Cerebellar cortex (tissue), 1 donor: ENCODE measurements at places on chromosomes 13 and 19.
A peak's percentile ranks its signal among the peaks of the same experiment; 100 is the strongest.

- DNase-seq, result no peak
Measured at GRCh38 chr19:35743640-35744429, 1.4 kb downstream of the U2AF1L4 start.

DNA sequence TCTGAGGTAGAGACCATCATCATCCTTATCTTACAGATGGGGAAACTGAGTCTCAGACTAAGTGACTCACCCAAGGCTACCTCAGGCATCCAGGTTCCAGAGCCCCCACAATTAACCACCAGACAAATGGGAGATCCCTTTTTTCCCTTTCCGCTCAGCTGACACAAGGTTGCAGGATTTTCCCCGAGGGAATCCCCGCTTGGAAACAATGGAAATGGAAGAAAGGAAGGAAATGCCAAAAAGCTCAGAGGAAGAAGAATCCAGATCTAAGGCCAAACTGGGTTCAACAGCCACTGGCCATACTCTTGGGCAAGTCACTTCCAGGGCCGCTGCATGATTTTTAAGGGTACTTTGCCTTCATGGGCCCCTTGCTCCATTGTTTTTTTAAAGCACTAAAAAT is 1.6 kb downstream of the ZNF71 start:
- no peak for DNase-seq

GRCh38 chr19:45780448-45781213 is 1.7 kb downstream of the DMPK start:
- peak; percentile 35 for DNase-seq

DNA sequence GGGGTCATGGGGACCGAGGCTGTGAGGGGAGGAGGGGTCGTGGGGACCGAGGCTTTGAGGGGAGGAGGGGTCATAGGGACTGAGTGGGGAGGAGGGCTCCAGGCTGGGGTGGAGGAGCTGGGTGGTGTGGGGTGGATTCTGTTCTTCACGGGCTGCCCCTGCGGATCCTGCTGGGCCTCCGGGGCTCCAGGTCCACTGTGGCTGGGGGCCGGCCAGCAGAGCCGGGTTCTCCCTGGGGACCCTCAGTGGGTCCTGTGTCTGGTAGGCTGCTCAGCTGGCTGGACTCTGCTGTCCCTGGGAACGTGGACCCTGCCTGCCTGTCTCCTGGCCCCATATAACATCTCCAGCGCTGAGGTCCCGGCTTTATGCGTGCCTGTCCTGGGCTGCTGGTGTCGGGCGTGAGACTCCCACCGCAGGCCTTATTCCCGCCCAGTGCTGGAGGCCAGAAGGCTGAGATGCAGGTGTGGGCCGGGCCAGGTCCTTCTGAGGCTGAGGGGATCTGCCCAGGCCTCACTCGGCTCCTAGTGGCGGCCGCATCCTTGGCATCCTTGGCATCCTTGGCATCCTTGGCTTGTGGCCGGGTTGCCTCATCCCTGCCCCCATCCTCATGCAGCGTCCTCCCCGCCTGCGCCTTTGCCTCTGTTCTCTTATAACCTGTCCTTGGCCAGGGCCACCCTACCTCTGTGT is 19.8 kb upstream of the GNA15 start:
- DNase-seq, result no peak

GRCh38 chr13:83151308-83151660 is 731.0 kb downstream of the SLITRK1 start:
- no peak for DNase-seq

GRCh38 chr13:37409756-37410155 is 188.8 kb downstream of the POSTN start:
- DNase-seq, result no peak

GRCh38 chr13:105087945-105088344 is 1447.5 kb downstream of the EFNB2 start:
- no peak for DNase-seq

DNA sequence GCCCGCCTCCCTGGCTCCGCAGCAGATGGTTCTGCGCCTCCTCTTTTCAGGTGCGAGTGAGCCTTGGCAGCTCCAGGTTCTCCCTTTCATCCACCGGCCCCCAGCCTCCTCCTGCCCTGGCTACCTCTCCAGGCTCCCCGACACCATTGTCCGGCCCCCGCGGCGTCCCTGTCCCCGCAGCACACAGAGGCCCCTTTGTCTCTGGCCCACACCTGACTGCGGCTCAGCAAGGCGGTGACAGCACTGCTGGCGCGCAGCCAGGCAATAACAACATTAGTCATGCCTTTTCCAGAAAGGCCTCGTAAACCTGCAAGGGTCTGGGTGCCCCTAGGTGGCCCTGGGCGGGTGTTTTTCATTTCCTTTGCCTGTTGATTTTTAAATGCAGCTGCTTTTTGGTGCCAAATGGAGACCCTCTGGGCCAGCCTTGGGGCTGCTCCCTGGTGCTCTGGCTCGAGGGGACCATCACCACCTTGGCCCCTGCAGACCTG is 73.2 kb upstream of the MEDAG start:
- DNase-seq, result peak; percentile 31

GRCh38 chr13:109779074-109779473 is 7.3 kb downstream of the IRS2 start:
- DNase-seq, result no peak

- DNase-seq, result peak; percentile 67
Measured at GRCh38 chr19:46784262-46785053, 3.9 kb downstream of the SLC1A5 start.

GRCh38 chr13:49368688-49369087 is 75.2 kb downstream of the CAB39L start:
- no peak for DNase-seq

DNA sequence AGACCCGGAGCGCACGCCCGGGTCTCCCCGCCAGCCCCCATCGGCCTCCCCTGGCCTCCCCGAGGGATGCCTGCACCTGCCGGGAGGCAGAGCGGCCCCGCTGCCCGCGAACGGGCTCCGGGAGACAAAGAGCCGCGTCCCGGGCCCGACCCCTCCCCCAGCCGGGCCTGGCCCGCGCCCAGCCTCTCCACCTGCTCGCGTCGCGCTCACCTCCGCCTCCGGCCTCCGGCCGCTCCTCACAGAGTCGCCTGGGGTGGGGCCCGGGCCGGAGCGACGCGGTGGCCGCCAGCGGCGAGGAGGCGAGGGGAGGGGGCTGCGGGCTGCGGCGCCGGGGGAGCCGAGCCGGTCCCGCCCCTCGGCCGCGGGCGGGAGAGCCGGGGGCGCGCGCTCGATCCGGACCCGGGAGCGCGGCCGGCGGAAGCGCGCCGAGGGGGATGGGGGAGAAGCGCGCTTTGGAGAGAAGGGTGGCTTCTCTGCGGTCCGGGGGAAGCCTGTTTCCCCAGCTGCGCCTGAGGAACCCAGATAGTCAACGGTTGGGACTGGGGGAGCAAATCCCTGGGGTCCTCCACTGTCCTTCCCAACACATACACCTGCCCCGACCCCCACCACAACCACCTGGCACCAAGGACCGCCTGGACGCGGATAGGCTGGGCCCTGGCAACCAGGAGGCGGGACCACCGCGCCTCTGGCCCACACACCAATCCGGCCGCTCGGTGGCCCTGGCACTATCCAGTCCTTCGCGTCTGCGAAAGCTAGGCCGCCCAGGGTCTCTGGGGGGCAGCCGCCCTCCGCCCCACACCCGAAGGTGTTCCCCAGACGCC is at the start of gene PRR36:
Gene PRR36 (minus strand): TSS at position 315 of the 821 bp plus-strand sequence. CDS start 701 bp downstream, outside the sequence.
- DNase-seq, result peak; percentile 90

- peak; percentile 86 for DNase-seq
Measured at GRCh38 chr19:8252922-8253589, 43.9 kb downstream of the CERS4 start.

- DNase-seq, result no peak
Measured at GRCh38 chr19:34960103-34960805, 3.8 kb downstream of the ZNF792 start.

- no peak for DNase-seq
Measured at GRCh38 chr13:112052213-112052612, 14.7 kb upstream of the SOX1 start.

GRCh38 chr13:23427881-23428528 is 5.5 kb downstream of the SACS start:
- DNase-seq, result no peak

DNA sequence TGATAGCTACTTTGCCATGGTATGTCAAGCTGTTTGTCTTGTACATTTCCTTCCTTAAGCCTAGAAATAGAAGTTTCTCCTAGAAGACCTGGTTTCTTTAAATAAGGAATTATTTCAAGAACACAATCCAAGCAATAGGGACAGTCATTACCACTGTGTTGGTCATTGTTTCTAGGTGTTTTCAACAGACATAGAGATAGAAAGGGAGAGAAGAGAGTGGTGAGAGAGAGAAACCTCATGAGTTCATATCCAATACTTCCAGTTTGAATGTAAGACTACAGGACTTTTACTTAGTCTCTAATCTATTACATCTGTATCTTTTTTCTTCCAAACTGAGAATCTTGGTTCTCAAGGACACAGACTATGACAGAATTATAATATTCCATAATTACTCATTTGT is 245.9 kb upstream of the STARD13 start:
- DNase-seq, result no peak

- no peak for DNase-seq
Measured at GRCh38 chr19:15426485-15427349, 7.9 kb upstream of the AKAP8L start.

DNA sequence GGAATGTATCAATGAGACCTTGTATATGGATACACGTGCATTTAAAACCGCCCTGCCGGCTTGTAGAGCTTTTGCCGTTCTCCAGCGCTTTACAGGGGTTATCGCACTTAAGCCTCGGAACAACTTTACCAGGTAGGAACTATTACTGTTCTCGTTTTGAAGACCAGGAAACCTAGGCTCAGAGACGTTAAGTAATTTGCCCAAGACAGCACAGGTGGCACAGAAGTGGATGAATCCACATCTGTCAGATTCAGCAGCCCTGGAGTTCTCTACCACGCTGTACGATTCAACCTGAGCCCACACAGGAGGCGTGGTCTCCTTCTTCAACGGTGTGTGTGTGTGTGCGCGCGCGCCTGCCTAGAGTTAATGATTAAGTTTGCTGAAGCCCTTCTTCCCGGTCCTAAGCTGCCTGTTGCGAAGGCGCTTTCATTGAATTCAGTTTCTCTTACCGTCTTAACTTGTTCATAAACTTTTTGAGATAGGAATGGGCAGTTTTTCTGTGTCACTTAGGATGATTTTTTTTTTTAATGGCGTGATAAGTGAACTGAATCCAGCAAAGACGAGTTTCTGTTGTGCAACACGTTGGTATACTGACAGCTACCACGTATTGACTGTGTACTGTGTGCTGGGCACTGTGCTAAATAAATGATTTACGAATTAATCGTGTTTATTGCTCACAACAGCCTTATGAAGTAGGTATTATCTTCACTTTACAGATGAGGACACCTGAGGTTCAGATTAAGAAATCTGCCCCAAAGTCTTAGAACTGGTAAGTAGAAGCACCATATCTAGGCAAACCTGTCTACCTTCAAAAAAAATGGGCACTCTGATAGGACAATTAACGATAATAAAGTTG is 67.4 kb downstream of the KCNRG start:
- peak; percentile 83 for DNase-seq

- no peak for DNase-seq
Measured at GRCh38 chr13:105625691-105626090, 909.8 kb downstream of the EFNB2 start.

- DNase-seq, result no peak
Measured at GRCh38 chr19:28303502-28303901, 909.4 kb downstream of the UQCRFS1 start.

DNA sequence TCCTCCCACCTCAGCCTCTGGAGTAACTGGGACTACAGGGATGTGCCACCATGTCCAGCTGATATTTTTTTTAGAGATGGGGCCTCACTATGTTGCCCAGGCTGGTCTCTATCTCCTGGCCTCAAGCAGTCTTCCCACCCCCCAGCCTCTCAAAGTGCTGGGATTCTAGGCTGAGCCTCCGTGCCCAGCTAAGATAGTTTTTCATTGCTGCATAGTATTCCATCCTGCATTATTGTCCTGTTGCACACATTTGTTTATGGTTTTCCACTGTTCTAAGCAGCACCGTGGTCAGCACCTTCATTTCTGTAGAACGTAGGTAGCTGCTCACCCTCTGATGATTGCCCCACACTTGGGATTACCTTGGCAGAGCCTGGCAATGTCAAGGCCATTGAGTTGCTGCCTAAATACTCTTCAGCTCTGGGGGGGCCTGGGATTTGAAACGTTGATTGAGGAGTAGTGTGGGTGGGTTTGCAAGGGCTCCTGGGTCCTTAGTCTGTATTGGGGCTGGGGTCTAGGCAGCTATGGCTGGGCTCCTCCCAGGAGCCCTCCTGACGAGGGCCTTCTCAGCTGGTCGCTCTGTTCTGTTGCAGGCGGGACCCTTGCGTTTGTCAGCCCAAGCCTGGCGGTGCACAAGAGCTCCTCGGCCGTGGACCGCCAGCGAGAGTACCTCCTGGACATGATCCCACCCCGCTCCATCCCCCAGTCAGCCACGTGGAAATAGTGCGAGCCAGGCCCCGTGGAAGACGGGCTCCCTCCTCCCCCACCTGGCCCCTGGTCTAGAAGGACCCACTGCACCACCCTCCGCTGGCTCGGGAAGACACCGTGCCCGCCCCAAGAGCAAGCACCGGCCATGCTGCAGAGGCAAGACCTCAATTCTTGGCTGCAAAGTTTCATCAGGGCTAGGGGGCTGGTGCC is 10.3 kb downstream of the TSSK6 start:
- no peak for DNase-seq

GRCh38 chr13:54928071-54928470 is 1899.5 kb downstream of the OLFM4 start:
- DNase-seq, result peak; percentile 93

GRCh38 chr13:35733827-35734226 is 257.3 kb upstream of the MAB21L1 start:
- no peak for DNase-seq

- DNase-seq, result no peak
Measured at GRCh38 chr13:77701305-77701704, 3.8 kb downstream of the SLAIN1 start.

DNA sequence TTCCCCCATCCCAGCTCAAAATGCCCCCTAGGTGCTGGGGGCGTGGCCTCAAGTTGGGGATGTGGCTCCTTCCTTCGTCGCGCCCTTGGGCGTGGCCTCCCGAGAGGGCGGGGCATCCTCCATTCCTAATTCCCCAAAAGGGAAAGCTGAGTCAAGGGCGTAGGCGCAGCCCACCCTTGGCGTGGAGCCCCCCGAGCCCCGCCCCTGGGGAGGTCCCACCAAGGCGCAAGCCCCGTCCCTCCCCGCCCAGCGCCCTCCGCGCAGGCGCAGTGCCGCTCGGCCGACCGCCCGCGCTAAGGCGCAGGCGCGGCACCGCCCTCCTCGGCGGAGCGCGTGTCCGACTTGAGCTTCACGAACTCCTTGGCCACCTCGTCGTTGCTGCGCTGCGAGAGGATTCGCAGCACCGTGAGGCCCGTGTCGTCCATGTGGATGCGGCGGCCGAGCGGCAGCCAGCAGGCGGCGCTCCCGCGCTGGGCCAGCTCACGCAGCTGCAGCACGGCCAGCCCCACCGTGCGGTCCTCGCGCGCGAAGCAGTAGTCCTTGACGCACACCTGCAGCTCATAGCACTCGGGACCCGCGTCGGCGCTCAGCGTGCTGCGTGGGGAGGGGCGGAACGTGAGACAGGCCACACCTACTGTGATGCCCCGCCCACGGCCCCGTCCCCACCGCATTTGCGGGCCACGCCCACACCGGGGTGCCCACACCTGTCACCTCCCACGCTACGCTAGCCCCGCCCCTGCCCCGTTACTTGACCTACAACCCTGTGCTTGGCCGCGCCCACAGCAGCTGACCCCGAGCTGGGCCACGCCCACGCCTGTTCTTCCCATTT is 50.5 kb downstream of the COLGALT1 start:
- peak; percentile 81 for DNase-seq
